ENCODE measurements at places on chromosomes 1 and 21.

- no peak for DNase-seq
These were observed 70.6 kb downstream of the ALG14 start for GRCh38 chr1:95002164-95002539.

GRCh38 chr1:159798893-159799292 is 3.3 kb upstream of the FCRL6 start:
- peak; percentile 17 for DNase-seq

DNA sequence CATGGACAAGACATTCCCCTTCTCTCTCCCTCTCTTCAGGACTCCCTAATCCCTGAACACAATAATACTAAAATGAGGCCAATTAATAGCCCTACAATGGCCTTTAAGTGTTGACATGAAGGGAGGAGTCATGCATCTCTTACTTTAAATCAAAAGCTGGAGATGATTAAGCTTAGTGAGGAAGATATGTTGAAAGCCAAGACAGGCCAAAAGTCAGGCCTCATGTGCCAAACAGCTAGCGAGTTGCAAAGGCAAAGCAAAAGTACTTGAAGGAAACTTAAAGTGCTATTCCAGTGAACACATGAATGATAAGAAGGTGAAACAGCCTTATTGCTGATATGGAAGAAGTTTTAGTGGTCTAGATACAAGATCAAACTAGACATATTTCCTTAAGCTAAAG is 49.5 kb upstream of the CD46 start:
- no peak for DNase-seq

GRCh38 chr1:50972766-50973165 is 2.7 kb downstream of the CDKN2C start:
- DNase-seq = no peak

GRCh38 chr21:16407403-16408240 is 677.8 kb downstream of the USP25 start:
- DNase-seq = no peak

DNA sequence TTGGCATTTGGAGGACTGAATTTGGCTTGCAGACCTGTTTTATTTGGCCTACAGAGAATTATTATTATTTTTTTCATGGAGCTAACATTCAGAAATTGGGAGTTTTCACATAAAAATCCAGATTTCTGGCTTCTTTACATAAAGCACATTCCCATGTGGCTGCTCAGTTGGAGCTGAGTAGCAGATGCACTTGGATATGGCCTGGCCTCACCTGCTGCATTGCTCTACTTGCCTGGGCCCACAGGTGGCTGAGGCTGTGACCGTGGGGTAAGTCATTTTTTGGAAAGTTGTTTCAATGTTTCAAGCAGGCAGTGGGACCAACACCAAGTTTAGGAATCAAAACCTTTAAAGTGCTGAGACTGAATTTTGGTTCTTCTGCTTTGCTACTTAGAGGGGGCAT is 56.7 kb downstream of the GADD45A start:
- no peak for DNase-seq

- DNase-seq = no peak
These were observed 11.5 kb downstream of the FOXJ3 start for GRCh38 chr1:42323551-42323950.

- no peak for DNase-seq
These were observed 66.2 kb upstream of the HMCN1 start for GRCh38 chr1:185668013-185668412.

DNA sequence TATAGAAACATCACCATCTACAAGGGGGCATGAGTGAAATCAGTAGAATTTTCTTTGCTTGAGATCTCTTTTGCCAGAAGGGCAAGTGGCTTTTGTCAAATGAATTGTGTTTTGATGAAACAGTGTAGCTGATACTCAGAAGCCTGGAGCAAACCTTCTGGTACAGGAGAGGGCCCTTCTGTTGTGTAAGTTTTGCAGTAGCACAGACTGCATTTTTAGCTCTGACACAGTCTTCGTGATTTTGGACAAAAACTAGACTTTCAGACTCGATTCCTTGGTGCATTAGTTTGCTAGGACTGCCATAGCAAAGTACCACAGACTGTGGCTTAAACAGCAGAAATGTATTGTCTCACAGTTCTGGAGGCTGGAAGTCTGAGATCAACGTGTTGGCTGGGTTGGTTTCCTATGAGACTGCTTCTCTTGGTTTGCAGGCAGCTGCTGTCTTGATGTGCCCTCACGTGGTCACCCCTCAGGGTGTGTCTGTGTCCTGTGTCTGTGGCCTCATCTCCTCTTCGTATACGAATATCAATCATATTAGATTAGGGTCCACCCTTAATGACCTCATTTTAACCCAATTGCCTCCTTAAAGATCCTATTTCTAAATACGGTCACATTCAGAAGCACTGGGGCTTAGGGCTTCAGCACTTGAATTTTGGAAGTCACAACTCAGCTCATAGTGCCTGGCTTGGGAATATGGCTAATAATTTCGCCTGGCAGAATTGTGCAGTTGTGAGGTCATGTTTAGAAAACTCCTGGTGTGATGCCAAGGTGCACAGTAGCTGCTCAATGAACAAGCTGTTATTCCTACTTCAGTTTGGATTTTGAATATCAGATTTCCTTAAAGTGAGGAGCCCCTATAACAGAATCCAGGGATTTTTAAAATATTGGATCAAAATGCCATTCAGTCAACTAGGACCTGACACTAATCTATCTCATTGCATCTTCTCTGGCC is 21.2 kb upstream of the DISC1 start:
- no peak for DNase-seq

DNA sequence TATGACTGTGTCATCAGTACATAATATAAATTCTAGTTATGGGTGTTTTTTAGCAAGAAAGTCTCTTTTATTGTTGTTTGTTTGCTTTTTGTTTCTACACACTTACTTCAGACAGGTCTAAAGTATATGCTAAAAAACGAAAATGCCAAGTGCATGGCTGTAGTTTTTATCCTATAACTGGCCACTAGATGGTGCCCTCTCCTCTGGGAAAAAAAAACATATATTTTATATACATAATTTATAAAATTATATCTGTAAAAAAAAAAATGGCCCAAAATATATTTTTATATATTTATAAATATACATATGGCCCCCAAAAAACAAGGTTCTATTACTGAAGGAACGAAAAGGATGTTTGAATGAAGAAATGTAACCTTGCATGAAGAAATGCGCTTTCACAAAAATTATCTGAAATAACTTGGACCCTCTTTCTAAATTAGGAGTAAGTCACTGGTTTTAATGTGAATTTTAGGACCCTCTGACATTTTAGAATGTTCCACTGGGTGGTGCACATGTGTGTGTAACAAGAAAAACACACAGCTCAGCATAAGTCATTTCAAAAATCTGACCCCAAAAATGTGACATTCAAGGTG is 93.5 kb downstream of the TTLL7 start:
- DNase-seq = no peak

- DNase-seq = no peak
These were observed 40.3 kb downstream of the UBE2U start for GRCh38 chr1:64243757-64244080.

DNA sequence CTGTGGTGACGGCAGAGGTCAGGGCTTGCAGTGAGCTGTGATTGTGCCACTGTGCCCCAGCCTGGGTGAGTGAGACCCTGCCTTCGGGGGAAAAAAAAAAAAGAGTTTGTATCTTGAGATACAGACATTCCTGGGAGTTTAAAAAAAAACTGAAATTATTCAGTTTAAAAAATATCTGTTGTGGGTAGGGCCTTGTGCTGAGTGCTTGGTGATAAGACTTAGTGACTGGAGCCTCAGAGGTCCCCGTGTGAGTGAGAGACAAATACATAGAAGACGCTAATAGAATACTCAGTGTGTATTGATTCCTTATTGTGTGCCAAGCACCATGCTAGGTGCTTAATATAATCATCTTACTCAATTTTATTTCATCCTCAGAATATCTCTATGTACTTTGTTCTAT is 22.7 kb downstream of the DDI2 start:
- DNase-seq = no peak

GRCh38 chr1:41327383-41327999 is 33.7 kb upstream of the FOXO6 start:
- DNase-seq = no peak

DNA sequence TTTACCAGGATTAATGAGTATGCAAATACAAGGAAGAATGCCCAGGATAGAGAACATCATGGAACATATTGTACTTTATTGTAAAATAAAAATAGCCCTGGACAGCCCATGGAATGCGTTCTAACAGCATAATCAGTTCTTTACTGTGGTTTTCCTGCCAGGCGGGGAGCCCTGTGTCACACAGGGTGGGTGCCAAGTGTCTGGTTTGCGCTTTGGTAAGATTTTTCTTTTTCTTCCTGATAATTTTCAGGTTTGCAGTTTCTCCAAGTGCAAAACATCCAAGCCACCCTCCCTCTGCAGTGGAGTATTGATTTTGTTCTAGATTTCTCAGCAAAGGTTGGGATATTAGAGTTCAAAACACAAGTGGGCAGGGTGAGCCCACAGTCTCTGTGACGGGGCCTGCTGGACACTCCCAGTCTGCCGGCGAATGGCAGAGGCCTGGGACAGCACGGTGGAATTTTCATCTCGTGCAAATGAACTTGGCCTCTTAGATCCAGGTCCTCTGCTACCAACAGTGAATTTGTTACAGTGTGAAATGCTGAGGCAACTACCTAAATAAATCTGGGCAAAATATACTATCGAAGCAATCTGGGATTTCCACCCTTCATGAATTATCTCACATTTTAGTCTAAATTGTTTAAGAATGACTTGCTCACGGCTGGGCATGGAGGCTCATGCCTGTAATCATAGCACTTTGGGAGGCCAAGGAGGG is 15.6 kb upstream of the KCNJ15 start:
- no peak for DNase-seq

GRCh38 chr21:24577301-24577700 is 1030.0 kb downstream of the MRPL39 start:
- no peak for DNase-seq

DNA sequence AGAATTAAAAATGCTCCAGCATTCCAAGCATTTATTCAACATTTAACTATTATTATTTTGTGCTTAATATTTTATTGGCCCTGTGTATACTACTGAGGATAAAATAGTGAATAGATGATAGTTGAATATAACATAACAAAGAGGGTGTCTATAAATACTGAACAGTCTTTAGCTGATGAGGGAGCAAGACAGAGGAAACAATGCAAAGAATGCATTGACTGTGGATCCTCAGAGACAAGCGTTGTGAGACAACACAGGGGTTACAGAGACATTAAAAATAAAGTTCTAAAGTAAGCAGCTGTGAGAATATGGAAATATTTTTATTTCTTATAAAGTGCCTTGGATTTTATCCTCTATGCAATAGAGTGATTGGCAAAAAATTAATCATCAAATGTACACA is 1133.1 kb downstream of the PLA2G4A start:
- no peak for DNase-seq

DNA sequence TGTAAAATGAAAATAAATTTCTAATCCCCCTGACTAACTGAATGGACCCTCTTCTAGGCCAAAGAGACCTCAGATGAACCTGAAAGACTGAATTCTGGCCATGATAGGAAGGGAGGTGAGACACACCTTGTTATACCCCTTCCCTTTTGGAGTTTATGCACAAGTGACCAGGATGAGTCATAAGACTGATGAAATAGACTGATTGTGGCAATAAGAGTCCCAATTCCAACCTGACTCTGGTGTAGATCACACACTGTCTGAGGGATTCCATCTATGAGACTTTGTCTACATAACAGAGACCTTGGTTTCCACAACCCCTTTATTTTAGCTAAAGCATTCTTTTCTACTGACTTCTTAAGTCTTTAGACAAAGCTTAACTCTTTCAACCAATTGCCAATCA is 13.5 kb upstream of the OR2G2 start:
- DNase-seq = no peak

- DNase-seq = no peak
These were observed 57.1 kb downstream of the SLC27A3 start for GRCh38 chr1:153832293-153832692.

GRCh38 chr1:10915594-10915993 is 96.9 kb upstream of the TARDBP start:
- no peak for DNase-seq

GRCh38 chr1:157176591-157177121 is 38.5 kb upstream of the ETV3 start:
- no peak for DNase-seq

- peak; percentile 29 for DNase-seq
These were observed 77.8 kb downstream of the BACH1 start for GRCh38 chr21:29376556-29376955.
